GM03348 (cell line): ENCODE measurements at places on chromosomes 12 and 14.

- DNase-seq, result no peak
Observed at GRCh38 chr12:115640929-115641328, 636.6 kb downstream of the MED13L start.

DNA sequence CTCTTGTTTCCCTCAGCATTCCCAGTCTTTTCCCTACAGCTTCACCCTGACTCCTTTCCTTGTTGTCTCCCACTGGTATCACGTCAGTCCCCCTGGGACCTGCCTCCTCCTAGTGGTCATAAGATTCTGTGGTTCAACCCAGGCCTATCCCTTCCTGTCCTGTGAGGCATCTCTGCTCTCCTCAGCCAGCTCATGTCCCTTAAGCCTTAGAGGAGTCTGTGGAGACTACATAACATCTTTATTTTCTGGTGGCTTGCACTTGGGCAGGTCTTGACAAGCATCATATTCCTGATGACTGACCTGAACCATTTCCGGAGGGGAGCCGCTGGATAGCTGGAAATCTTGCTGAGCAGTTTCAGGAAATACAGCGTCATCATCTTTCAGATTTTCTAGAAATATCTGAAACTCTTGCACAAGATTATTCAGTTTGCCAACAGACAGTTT, 688 bp downstream of the C12orf71 start:
- peak; percentile 14 for DNase-seq

- DNase-seq, result no peak
Observed at GRCh38 chr12:48054955-48055821, 50.7 kb downstream of the SENP1 start.

DNA sequence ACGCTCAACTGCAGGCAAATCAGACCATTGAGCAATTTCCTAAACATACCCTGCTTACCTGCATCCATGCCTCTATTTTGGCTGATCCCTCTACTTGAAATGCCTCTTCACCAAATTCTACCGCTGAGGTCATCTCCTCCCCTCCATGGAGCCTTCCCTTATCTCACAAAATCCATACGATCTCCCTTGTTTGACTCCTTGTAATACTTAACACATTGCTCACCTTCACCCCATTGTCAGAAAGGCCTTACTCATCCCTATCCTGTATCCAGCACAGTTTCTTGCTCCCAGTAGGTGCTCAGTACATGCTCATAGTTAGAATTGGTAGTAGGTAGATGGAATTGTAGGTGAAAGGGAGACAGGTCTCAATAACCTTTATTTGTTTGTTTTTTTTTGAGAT, 5.4 kb downstream of the DDN start:
- DNase-seq, result no peak

DNA sequence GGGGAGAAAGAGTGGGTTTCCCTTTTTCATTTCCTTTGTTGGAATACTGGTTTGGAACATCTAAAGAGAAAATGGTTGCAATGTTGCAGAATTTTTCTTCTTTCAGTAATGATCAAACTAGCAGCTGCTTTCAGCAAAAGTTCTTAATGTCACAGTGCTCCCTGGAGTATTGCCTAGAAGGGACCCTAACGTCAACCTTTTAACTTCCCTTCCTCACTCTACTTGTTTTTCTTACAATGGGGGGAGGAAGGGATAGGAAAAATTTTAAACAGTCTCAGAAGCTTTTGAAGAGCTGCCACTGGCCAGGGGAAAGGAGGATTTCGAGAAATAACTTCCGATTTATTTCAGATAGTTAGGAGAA, 521.8 kb downstream of the MED13L start:
- DNase-seq, result no peak
